Stimulated activated CD4-positive, alpha-beta T cell treated with anti-CD3 and anti-CD28 coated beads, Interleukin-4, amount 100 ng/mL, for 4 hours (primary cell): ENCODE measurements at places on chromosomes 6 and 20.

- no peak for DNase-seq
Measured at GRCh38 chr20:37984018-37984785, 49.1 kb downstream of the TTI1 start.

GRCh38 chr6:106419900-106420613, 59.5 kb downstream of the CRYBG1 start:
- DNase-seq = no peak

GRCh38 chr6:155171109-155171746, 92.6 kb upstream of the CLDN20 start:
- peak; percentile 92 for DNase-seq

GRCh38 chr6:71226151-71226550, 62.5 kb upstream of the OGFRL1 start:
- no peak for DNase-seq

DNA sequence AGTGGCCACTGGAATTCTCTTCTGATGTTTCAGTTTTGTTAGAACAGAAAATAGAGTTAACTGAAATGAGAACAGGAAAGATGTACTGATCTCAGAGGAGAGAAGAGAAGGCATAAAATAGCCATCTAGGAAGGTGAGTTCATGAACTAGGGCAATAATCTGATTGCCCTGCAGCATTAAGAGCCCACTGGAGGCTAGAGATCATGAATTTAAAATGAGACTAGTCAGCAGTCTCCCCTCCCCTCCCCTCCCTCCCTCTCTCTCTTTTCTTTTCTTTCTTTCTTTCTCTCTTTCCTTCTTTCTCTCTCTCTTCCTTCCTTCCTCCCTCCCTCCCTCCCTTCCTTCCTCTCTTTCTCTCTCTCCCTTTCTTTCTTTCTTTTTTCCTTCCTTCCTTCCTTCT, 28.9 kb downstream of the GPRC6A start:
- no peak for DNase-seq

DNA sequence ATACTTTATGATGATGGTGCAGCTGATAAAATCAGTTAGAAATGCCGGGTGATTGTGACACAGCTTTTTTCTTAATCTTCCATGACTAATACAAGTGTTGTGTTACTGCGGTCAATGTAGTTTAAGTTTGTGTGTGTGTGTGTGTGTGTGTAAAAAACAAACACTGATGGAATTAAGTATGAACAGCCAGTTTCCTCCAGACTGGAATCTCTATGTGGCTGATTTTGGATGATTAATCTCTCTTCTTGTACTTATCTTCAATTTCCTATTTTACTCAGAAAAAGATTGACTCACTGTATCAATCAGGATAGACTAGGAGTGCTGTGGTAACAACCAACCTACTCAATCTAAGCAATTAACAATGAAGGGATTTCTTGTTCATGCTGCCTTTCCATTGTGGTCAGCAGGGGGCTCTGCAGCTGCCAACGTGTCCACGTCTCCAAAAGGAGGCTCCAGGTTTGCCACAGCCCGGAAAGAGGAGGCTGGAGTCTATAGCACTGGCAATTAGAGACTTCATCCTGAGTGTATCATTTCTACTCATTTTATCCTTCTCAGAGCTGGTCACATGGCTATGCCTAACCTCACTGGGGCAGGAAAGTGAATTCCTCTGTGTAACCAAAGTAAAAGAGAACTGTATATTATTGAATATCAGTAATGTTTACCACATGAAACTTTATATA, 107.7 kb downstream of the CD109 start:
- DNase-seq = no peak

- DNase-seq = no peak
Measured at GRCh38 chr20:46268131-46268614, 40.1 kb downstream of the CDH22 start.

DNA sequence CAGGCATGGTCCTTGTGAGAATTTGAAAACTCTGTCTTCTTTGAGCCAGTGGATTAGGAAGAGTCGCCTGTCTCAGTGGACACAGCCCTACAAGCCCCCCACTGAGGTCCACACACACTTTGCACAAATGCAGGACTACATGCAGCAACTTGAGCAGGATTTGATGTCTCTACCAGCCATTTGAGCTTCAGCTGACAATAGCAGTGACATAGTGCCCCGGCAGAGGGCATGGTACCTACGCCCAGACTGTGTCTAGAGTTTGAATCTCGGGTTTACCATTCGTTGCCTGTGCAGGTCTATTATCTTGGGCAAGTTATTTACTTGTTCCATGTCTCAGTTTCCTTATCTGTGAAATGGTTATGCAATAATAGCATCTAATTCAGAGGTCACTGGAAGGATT, 580.1 kb downstream of the TFAP2B start:
- DNase-seq = no peak

GRCh38 chr20:19338960-19339359, 126.5 kb downstream of the SLC24A3 start:
- no peak for DNase-seq

GRCh38 chr20:45445805-45446562, 23.6 kb upstream of the WFDC2 start:
- no peak for DNase-seq

DNA sequence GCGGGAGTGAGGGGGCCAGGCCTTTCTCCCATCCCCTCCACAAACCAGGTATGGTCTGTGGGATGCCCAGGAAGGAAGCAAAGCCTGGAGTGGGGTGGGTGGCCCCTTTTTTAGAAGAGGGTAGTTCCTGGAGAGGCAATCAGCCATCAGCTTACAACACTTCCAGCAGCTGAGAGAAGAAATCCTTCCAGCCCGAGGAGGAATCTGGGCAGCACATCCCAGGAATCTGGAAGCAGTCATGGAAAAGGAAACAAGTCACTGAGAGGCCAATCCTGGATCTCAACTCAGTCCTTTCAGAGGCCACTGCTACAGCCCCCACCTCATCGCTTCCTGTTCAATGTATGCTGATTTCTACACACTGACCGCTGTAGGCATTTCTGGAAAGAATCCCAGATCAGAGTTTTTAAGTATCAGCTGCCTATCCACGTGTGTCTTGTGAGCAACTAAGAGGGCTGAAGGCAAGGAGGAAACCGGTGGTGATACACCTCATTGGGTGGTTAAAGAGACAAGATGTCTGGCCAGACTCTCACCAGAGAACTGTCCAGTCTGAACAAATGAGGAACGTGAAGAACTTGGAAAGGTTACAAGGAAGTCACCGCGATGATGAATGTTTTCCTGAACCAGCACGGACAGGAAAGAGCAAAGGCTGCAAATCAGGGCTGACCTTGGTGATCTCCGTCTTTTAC, 92.9 kb upstream of the SHLD1 start:
- DNase-seq = no peak

DNA sequence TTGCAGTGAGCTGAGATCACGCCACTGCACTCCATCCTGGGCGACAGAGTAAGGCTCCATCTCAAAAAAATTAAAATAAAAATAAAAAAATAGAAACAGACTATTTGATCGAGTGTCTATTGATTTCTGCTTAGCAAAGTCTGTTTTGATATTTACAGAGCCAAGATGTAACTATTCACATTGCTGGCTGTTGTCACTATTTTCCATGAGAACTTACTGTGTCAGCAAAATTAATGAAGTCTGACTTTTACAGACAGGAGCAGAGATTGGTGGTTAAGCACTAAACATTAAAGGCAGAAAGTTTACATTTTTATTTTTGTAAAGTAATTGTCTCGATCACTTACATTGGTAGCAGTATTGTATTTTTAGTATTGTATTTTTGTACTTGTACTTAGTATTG, 85.0 kb upstream of the CCDC28A start:
- no peak for DNase-seq

DNA sequence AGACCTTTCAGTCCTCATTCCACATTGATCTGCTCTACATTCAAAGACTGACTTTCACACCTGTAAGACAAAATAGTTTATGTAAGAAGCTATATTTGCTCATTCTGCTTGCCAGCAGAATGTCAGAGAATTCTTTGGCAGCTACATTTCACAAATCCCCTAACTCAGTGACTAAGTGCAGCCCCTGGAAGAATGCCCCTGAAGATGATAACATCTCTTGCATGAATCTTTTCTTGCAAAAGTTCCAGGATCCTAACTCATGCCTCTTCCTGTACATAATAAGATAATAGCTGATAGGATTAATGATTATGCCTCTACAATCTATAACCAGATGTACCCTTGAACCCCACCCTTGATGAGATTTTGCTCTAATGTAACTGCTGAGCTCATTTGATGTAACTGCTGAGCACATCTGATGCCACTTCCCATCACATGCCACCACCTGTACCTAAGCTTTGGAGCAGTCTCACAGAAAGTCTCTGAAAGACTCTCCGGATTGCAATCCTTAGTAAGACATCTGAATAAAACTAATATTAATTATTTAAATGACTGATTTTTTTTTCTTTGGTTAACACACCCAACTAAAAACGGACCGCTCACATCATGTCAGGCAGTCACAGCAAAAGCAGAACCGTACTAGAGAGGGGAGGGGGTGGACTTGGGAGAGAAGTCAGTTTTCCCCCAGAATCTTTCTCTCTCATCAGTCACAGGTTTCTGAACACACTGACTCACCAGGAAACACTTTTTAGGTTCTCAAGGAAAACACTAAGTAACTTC, 684 bp upstream of the DNAH8 start:
- no peak for DNase-seq

DNA sequence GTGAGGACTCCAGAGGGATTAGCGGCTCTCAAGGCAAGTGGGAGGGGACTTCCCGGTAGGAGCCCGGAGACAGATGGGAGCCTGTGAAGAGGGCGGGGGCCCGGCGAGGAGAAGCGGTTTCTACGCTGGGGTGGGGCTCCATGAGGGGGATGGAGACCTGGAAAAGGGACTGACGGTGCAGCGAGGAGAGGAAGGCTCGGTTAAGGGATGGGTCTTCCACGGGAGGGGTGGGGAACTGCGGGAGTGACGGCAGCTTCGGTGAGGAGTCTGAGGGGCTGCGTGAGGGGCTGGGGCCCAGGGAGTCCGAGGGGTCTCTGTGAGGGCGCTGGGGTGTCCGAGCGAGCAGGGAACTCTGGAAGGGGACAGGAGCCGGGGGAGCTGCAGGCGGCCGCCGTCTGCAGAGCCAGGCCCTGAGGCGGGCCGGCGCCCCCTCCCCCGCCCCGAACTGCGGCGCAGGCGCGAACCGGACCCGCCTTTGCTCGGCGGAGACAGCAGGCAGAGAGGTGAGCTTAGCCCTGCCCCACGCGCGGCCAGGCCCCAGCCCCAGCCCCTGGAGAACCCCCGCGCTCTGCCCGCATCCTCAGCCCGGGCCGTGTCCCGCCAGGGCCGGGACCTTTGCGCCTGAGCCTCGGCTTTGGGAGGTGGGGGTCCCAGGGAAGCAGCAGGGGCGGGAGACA, at the start of gene NRSN2:
Gene NRSN2 (plus strand): TSS at position 472 of the 677 bp plus-strand sequence. CDS start 2,533 bp downstream, outside the sequence.
- DNase-seq = no peak

DNA sequence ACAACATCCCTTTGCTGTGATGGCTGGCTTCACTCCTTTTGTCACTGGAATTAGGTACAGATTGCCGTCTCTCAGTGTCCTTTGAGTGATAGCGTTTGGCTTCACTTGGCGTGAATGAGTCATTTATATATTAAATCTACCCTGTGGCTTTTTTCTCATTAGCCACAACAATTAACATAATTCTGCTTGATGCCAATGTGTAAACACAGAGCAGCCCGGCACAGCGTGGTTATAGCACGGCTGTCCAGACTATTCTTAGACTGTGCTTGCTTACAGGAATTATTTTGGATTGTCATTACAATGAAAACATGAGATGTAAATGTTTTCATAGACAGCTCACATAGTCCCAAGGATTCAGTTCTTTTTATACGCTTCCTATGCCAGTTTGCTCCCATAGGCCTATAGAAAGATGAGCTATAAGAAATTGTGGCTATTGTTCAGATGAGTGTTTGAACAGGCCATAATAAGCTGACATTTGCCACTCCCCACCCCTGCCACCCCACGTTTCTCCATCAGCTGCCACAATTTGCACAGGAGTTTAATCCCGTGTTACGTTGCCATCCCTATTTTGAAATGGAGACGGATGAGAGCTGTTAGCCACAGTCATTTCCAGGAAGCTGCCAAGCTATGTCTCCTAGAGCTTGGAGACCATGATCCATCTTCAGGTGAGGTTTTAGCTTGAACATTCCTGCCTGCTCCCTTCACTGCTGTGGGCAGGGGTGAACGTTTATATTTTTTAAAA, 65.9 kb downstream of the PPP1R14C start:
- DNase-seq = no peak

DNA sequence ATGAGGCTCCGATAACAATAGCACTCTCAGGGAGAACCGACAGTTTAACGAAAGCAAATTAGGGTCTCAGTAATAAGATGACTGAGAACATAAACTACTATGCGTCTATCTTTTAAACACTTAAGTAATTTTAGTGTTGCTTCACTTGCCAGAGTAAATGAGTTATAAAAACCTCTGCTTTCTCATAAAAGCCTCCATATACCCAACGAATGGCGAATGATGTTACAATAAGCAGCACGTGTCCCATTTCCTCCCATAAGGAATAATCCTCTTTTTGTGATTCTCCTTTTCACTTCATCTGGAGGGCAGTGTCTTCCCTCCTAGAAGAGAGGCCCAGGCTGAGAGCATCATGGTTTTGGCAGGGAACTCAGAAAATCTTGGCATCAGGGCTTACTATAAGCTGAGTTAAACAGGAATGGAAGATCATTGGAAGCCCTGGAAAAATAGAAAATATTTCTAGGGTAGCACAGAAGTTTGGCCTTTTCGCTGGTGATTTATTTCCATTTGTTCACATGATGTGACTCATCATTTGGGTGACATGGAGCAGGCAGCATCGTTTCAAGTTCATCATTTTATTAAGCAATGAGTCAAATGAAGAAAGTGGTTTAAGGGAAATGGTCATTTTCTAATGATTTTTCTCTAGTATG, 255.4 kb downstream of the ATXN1 start:
- DNase-seq = no peak

GRCh38 chr6:106520711-106521401, 108.4 kb downstream of the RTN4IP1 start:
- peak; percentile 56 for DNase-seq

- no peak for DNase-seq
Measured at GRCh38 chr20:59259946-59260345, 40.5 kb upstream of the EDN3 start.

DNA sequence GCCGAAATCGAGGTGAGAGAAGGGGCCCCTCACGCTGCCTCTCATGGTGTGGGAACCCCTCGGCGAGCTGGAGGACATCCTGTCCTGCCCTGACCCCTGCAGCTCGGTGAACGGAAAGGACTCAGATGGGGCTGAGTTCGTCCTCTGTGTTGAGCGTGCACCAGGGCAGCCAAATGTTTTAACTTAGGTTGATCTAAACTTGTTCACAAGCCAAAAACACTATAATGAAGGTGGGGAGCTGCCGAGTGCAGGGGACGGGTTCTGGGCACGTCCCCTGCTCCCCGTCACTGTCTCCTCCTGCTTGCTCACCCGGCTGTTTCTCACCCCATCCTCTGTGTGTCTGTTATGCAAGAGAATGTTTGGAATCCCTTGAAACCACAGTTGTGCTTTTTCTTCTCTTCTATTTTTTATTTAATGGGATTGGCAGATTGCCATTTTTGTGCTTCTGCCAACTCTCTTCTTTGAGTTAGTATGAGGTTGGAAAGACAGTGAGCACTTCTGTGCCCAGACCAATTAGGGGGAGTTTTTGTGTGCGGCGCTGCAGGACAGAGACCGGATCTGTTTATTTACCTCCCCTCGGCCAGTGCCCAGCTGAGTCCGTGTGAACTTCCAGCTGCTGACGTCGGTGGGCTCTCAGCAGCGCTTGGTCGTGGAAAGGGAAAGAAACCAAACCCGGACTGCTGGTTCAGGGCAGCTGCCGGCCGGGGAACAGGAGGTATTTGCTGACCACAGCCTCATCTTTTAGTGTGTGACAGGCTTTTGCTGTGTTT, 158.1 kb downstream of the DTNBP1 start:
- no peak for DNase-seq

- no peak for DNase-seq
Measured at GRCh38 chr6:25130518-25130917, 148.7 kb upstream of the CARMIL1 start.

GRCh38 chr6:110755411-110755834, 59.8 kb downstream of the CDK19 start:
- DNase-seq = no peak

- DNase-seq = peak; percentile 54
Measured at GRCh38 chr6:34237316-34237721, 646 bp downstream of the HMGA1 start.
